NCI-H1436 (cell line): ENCODE measurements at places on chromosomes 2 and 18.
A peak's percentile ranks its signal among the peaks of the same experiment; 100 is the strongest.

DNA sequence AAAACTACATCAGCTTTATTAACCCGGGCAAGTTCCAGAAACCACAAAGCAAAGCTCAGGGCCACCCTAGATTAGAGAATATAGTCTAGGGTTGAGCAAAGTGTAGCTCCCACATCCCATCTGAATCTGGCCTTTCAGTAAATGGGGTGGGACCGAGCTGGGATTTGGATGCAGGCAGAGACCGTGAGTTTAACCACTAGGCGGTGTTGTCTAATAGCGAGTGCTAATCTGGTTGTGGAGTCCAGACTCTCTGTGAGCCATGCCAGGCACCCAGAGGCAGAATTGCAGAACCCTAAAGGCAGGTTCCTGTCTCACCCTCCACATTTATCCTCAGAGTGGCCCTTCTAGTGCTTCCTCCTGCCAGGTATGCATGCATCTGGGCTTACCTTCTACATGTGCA, 435.9 kb downstream of the TSN start:
- peak; percentile 30 for DNase-seq

- DNase-seq = no peak
Measured at GRCh38 chr2:226847090-226847489, 11.2 kb downstream of the RHBDD1 start.

- no peak for DNase-seq
Measured at GRCh38 chr2:56047136-56047535, 123.6 kb upstream of the EFEMP1 start.

DNA sequence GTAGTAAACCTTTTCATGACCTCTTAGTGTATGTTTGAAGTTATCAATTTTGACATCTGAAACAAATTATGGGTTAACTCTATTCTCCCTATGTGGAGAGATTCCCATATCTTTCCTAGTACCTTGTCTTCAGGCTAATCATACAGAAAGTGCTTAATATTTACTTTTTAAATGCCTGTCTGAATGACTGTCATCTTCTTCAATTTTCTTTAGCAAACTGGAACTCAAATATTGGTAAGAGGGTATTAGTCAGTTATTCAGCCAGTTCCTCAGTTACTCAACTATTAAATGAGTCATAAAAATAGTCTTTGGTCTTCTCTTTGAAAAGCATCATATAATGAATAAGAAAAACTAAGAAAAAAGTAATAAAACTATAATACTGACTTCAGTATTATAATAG, 1038.0 kb upstream of the PIK3C3 start:
- no peak for DNase-seq

GRCh38 chr2:182831101-182831500, 35.3 kb downstream of the FRZB start:
- DNase-seq = no peak

GRCh38 chr2:112322919-112323318, 47.5 kb downstream of the ZC3H6 start:
- no peak for DNase-seq

DNA sequence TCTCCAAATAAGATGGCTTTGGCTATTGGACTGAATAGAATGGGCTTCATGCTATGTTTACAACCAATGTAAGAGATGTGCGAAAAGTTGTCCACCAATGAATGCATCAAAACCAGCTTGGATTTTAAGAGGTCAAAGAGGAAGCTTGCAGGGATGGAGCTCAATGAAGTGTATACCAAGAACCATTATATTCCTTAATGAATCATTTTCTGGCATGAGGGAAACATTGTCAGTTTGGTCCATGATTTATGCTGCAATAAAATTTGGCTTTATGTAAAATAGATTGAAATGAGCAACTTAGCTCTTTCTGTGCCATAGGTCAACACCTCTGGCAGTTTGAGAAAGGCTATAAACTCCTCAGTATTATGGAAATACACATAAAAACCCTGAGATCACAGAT, 107.3 kb downstream of the SH3BP4 start:
- no peak for DNase-seq

GRCh38 chr2:45498661-45499550, 112.2 kb downstream of the SRBD1 start:
- no peak for DNase-seq

DNA sequence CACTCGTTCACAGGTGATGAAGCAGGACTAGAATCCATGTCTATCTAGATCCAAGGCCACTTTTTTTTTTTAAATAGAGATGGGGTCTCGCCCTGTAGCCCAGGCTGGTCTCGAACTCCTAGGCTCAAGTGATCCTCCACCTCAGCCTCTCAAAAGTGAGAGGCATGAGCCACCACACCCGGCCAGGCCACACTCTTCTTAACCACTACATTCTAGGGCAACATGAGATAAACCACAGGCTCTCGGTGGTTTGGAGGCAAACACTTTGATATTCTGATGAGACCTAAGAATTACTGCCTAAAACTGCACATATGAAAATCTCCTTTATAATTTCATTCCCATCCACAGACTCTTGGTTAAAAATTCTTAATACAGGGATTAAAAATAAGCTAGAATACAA, 51.8 kb downstream of the USP34 start:
- DNase-seq = no peak

DNA sequence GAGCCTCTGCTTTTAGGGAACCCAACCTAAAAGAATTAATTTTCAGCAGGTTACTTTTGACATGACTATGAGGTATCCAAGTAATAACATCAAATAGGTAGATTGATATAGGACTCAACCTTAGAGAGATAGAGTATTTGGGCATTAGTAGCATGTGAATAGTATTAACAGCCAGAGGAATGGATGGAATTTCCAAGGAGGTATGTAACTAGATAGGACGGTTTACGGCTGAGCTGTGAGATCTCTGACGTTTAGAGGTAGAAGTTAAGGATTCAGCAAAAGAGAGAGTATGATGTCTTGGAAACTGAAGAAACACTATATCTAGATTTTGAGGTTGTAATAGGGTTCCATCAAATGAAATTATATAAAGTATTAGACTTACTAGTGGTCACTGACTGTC, 70.3 kb downstream of the HNMT start:
- DNase-seq = no peak

GRCh38 chr18:11149441-11150270, at the start of gene PIEZO2:
TSS of gene PIEZO2 (minus strand) at chr18:11149569. CDS start at chr18:11148588, 981 bp downstream.
- no peak for DNase-seq

DNA sequence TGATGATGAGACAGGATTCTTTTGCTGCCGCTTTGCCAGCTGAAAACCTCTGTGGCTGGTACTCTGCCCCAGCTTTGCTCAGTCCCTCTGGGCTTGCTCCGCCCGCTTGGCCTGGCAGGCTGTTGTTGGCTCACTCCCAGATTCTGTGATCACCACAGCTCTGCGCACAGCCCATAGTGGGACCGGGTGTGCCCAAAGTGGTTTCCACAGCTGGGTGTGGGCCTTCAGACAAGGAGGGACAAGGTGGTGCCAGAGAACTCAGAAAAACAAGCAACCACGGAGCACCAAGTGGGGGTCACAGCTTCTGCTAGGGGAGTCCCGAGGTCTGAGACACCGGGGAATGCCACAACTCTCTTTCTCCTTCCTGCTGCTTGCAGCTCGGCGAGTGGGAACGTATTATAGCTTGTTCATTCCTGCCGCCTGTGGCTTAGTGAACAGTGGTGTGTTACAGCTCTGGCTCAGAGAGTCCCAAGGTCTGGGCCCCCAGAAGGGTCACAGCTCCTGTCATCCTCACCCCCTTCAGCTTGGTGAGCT, 9.2 kb upstream of the KYNU start:
- DNase-seq = no peak

GRCh38 chr2:85758361-85759256, 4.8 kb downstream of the ATOH8 start:
- no peak for DNase-seq

DNA sequence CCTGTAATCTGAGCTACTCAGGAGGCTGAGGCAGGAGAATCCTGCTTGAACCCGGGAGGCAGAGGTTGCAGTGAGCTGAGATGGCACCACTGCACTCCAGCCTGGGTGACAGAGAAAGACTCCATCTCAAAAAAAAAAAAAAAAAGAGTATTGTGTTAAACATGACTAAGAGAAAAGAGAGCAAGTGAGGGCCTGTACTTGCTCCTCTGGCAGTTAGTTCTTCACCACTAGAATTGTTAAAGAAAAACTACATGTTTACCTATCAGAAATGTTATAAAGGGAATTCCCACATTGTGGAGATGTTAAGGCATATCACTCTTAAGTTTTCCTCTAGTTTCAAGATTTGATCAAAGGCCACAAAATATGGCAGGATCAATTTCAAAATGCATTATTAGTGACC, 75.4 kb upstream of the LRATD1 start:
- DNase-seq = no peak

GRCh38 chr2:67485431-67485830, 88.3 kb downstream of the ETAA1 start:
- DNase-seq = no peak

DNA sequence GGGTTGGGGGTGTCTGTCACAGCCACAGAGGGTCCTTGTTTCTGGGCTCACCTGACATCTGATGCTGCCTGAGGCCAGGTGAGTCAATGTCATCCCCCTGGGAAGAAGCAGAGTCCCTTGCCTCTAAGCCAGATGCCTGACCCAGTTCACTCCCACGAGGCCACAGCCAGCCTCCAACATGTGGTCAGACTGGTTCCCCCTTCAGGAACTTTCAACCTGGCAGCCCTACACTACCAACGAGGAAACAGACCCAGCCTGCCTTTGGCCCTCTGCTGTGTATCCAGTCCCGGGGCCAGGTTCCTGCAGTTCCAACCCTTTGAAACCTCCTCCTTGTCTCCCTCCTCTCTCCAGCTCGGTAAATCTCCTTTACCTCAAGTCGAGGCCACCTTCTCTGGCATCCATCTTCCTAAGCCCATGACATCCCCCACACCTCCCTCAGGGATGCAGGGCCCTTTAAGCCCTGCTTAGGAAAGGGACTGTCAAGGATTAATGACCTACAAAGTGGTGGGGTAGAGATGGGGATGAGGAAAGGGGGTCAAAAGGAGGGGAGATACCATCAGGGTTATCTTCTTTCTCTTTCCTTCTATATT, 49.2 kb upstream of the SMAD2 start:
- DNase-seq = no peak

GRCh38 chr2:191247381-191248057, 2.3 kb downstream of the MYO1B start:
- DNase-seq = no peak

DNA sequence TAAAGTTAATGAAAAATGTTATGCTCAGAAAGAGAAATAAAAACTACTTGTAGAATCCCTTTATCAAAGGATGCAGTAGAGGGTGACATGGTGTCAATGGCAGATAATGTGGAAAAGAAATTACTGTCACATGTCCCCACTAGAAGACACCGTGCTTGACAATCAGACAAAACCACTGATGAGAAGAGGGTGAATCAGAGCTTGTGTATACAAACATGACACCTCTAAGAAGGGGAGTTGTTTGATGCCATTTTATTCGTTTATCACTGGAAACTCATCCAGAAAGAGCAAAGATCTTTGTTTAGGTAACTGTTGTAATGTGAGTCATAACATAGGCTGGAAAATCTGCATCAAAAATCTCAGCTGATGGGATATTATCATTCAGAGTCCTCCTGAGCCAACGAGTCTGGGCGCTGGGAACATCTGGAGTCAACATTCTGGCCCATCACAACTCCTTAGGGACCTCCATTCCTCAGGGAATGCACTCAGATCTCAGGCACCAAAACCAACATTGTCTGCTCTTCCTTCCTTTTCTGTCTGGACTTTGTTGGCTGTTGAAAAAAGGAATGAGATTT, 49.5 kb upstream of the RAB12 start:
- no peak for DNase-seq
